ENCODE measurements at places on chromosomes 16 and 17. TPM values are rescaled to one million over a fixed set of nuclear protein-coding genes. Genes with fewer than 3 reads are reported as not detected.

- no peaks in the 10 kb centered on the region for H3K4me1 ChIP-seq
- H3K4me3 ChIP-seq = no peak overlapping the region
- H3K27ac ChIP-seq = no peak overlapping the region
Measured at GRCh38 chr16:84266451-84266850, 26.6 kb upstream of the KCNG4 start.

DNA sequence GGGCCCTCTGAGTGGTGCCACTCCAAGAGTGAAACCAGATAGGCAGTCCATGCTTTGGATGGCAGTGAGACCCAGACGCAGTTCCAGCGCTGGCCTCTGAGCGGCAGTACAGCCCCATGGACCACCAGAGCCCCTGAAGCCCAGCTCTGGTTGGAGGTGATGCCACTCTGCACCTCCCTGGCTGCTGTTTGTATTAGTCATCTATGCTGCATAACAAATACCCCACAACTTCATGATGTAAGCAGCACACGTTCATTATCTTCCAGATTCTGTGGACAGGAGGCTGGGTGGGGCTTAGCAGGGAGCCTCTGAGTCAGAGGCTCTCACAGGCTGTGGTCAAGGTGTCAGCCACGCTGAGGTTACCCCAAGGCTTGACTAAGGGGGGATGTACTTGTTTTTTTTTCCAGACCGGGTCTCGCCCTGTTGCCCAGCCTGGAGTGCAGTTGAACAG, 5.1 kb upstream of the NME4 start:
- no peaks in the 10 kb centered on the region for H3K27me3 ChIP-seq
- H3K27ac ChIP-seq = no peak overlapping the region
- no peaks in the 10 kb centered on the region for H3K4me1 ChIP-seq
- DNase-seq = peak; percentile 89

Gene ST6GALNAC1
- total RNA-seq = not detected

Gene ALOX15B
- 0.11 TPM for total RNA-seq

Data from H9 (cell line).